NCI-H187 (cell line): ENCODE measurements at places on chromosomes 2 and 18.
A peak's percentile ranks its signal among the peaks of the same experiment; 100 is the strongest.

DNA sequence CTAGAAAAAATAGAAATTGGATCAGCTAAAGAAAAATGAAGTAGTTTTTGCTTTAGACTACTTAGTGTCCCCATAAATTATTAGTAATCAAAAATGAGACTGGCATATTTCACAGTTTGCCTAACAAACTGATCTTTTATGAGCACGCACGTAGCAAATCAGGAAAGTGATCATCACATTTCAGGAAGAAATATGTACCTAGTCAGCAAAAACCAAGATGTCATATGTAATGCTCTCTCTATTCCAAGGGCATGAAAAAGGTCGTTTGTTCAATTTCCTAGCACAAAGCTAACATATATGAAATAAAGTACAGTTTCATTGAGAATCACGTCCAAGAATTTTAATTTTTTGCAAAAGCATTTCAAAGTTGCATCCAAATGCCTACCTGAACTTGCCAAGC is 600.4 kb upstream of the CHAC2 start:
- no peak for DNase-seq

DNA sequence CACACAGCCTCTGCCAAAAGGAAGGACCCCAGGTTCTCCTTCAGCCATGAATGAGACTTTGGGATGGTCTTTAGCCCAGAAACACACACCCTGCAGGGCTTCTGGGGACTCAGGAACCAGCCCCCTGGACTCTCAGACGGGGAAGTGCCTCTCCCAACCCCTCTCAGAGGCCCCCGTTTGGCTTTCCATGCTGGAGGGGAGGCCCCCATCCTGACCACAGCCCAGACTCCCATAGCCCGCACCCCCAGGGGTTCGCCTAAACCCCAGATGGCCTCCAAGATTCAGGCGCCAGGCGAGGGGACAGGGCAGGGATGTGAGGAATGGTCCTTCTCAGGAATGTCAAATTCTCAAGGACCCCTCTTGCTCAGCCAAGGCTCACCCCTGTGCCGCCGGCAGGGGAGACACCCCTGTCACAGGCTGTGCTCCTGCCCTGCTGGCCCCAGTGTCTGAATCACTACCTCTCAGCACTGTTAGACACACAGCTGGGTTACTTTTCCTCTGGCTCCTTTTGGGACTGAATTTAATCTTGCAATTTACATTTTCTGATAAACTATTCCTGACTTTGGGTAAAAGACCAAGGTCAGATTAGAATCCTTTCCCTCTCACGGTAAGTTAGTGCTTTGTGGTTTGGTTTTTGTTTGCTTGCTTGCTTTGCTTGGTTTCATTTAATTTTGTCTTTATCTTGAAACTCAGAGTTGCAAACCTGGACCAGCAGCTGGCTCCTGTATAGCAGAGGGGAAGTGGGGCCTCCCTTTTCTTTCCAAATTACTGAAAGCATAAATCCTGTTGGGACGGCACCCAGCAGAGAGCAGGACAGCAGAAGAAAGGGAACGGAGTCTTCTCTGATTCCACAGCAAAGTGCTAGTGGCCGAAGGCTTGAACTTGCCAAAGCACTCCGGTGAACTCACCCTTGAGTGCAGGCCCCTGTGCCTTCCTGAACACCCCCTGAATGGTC is 198.9 kb upstream of the RAB6C start:
- DNase-seq: no peak

- no peak for DNase-seq
Observed at GRCh38 chr18:50194631-50195532, at the start of gene MYO5B. Gene MYO5B, minus strand, starts transcription at chr18:50195147. Its CDS starts 354 bp downstream, at chr18:50194793.

GRCh38 chr18:70288851-70289328 is at the start of gene SOCS6:
Gene SOCS6, plus strand, starts transcription at chr18:70289045. Its CDS starts 35,624 bp downstream, at chr18:70324669.
- DNase-seq: peak; percentile 10

DNA sequence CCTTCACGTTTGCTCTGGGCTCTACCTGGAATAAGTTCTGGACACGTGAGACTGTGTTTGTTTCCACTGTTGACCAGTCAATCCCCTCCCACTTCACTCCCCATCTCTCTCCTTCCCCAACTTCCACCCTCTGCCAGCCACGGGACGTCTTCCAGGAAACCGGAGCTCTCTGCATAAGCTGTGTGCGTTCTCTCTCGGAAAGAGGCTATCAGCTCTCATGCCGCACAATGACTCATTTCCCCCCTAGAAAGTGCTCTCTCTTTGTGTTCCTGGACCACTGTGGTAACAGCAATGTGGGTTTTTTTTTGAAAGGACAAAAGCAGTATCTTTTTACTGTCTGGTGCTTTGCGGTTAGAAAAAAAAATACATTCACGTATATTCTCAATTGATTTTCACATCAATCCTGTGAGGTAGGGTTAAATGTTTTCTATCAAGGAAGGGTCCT is 10.2 kb downstream of the PROKR1 start:
- no peak for DNase-seq

- DNase-seq: no peak
Observed at GRCh38 chr2:38474021-38474456, 97.0 kb upstream of the ATL2 start.

- DNase-seq: no peak
Observed at GRCh38 chr2:1581965-1582625, 162.2 kb downstream of the PXDN start.

DNA sequence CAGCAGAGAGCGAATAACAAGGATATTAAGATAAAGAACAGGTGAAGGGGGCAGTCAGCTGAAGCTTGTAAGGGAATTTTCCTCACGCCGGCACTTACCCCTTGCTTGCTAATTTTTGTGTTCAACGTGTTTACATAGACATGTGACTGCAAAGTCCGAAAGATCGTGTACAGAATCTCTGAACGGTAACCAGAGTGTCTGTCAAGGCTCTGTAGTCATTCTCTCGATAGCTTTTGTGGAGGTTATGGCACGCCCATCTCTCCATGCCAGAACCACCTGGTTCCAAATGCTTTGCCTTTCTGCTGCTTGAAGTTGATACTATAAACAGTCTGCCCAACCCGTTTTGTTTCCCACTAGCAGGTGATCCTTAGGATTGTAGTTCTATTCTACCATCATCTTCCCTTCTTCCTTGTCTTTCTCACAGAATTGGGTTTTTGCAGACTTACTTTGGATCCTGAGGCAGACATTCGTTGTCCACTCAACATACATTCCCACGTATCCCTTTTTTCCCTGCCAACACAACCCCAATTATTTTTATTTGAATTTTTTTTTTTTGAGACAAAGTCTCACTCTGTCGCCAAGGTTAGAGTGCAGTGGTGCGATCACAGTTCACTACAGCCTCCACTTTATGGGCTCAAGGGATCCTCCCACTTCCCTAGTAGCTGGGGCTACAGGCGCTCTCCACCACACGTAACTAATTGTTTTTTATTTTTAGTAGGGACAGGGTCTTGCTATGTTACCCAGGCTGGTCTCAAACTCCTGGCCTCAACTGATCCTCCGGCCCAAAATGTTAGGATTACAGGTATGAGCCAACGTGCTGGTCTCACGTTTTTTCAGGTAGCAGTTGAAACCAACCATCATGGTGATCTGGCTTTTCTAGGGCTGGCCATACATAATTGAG is 1.3 kb upstream of the USP34 start:
- DNase-seq: peak; percentile 65

DNA sequence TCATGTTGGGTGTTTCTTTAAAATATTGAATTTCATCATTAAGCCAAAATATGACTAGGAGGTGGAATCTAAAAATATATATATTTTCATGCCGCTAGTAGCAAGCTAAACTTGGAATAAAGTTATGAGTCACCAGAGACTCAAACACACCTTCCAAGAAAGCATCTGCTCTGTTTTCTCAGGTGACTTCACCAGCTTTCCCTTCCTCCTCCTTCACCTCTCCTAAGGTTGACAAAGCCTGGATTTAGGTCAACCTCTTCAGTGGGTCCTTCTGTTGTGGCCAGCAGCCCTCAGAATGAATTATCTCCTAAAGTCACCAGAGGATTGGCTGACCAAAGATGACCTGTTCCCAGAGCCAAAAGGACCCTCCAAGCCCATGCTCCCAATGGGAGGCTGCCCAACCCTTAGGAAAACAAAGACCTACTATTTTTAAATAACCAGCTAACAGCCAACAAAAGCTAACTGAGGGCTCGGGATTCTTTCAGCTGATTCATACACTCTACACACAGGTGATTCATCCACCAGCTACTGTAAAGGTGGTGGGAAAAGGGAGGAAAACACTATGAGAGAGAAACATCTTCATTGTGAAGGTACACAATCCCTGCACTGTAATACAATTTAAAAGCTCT is 113.9 kb downstream of the MYO5B start:
- no peak for DNase-seq

DNA sequence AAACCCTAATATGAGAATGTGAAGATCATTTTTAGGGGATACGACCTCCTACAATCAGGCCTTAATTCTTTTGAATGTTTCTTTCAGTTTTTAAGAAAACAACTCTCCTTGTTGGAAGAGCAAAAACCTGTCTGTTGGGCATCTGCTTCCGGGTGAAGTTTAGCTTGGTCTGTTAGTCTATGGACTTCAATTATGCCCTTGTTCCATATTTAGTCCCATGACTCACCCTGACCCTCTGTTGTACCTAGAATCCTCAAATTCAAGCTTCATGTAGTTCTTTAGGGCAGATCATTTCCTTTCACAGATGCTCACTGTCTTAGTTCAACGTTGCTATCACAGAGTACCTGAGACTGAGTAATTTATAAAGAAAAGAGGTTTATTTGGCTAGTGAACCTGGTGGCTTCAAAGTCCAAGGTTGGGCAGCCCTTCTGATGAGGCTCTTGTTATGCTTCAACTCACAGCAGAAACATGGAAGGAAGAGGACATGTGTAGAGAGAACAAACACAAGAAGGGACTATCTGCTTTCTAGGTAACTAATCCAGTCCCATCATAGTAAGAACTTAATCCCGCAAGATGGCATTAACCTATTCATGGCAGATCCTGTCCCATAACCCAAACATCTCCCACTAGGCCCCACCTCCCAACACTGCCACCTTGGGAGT is 82.5 kb upstream of the SERPINE2 start:
- DNase-seq: no peak

- DNase-seq: no peak
Observed at GRCh38 chr2:127032621-127033020, 74.3 kb downstream of the BIN1 start.

DNA sequence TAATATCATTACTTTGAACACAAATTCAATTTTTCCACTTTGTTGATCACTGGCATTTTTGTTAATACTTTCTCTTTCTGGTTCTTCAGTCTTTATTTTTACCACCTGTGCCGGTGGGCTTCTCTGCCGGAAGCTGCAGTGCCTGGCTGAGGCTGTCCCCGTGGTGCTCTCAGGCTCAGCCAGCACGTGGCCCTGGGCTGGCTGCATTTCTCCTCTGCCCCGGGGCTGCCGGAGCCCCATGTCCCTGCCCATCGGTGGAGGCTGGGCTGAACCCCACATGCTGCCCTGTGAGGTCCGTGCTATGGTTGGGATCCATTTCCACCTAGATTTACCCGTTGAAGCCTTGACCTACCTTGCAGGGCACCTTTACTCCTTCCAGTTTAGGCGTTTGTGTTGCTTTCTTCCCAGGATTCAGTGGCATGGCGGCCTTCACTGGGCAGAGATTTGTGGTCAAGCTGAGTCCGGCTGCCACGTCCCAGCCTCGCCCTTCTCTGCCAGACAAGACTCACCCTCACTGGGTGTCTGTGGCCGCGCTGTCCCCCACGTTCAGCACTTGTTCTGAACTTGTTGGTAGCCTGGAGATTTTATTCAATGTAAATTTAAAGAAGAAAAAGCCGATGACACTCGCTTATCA is 12.8 kb upstream of the TMEM18 start:
- DNase-seq: no peak

DNA sequence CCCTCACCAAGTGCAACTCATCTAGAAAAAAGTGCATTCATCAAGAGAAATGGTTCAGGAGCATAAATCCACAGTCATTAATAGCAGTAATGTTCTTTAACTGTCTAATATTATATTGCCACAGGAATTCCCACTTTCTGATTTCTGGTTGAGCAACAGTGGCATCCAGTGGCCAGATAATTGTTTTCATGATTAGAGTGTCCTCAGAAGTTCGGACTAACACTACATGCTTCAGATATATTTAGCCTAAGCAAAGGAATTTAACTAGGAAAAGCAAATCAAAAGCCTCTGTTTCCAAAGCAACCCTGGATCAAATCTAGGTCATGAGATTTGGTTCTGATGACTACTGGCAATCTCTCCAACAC is 9.8 kb upstream of the ERBB4 start:
- no peak for DNase-seq

DNA sequence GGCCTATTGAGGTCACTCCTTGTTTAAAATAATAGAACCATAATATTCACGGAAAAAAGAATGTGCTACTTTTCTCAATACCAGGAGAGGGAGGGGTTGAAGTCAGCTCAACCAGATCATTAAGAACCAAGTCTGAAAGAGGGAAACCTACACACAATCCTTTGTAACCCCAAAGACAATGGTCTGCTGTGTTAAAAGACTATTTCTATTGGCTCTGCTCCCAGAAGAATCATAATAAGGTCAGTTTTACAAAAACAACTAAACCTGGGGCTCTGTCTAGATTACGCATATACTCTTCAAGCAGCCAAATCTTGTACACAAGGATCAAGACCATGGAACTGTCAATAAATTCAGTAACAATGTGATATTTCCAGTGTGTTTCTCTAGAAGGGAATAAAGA is 177.2 kb upstream of the CRIM1 start:
- DNase-seq: no peak

DNA sequence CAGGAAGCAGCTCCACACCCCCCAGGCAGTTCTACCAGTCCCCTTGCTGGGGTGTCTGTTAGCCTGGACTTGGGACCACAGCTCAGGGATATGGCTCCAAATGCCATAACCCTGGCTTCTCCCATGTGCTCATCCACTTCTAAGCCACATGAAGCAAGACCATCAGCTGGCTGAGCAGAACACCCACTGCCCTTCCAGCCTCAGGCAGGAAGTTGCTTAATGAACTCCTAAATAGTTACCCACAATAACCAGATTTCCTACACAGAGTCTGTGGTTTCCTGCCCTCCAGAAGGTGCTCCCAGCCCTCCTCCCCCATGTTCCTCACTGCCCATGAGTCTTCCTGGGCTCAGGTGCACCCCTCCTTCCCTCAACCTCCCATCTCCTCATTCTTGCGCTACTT is 98.3 kb upstream of the EPC2 start:
- no peak for DNase-seq

DNA sequence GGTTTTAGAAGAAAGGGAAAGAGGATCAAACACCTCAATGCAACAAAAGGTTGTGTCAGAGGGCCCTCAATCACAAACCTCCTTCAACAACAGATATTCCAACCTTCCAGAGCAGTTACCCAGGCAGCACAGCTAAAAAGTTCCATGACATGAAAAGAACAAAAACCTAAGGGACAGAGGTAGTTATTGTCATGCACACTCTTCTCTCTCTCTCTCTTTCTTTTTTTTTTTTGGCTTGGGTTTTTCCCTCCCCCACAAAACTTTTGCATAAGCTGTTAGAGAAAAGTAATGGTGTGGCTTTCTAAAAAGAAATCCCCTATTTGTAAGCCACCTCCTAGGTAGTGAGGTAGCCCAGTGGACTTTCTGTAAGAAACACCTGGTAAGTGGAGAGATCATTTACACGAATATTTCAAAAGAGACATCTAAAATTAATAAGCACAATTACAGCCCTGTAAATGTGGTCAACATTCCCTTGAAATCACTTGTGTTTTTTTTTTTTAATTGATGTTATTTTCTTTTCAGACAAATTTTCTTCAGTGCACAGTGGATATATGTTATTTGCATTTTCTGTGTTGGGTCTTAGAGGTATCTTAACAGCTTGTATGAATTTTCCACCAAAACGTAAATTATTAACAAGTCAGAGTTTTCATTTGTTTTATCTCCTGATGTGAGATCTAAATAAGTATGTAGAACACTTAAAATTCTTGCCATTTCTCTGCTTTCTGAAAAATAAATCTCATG is 48.4 kb downstream of the ZEB2 start:
- DNase-seq: no peak
